ENCODE measurements at places on chromosomes 3 and 15. TPM values are rescaled to one million over a fixed set of nuclear protein-coding genes. Genes with fewer than 3 reads are reported as not detected.
A peak's percentile ranks its signal among the peaks of the same experiment; 100 is the strongest.

GRCh38 chr3:20511863-20512505 is 326.0 kb upstream of the SGO1 start:
- DNase-seq: peak; percentile 39

GRCh38 chr3:34139566-34139965 is 341.1 kb downstream of the PDCD6IP start:
- no peak for DNase-seq

DNA sequence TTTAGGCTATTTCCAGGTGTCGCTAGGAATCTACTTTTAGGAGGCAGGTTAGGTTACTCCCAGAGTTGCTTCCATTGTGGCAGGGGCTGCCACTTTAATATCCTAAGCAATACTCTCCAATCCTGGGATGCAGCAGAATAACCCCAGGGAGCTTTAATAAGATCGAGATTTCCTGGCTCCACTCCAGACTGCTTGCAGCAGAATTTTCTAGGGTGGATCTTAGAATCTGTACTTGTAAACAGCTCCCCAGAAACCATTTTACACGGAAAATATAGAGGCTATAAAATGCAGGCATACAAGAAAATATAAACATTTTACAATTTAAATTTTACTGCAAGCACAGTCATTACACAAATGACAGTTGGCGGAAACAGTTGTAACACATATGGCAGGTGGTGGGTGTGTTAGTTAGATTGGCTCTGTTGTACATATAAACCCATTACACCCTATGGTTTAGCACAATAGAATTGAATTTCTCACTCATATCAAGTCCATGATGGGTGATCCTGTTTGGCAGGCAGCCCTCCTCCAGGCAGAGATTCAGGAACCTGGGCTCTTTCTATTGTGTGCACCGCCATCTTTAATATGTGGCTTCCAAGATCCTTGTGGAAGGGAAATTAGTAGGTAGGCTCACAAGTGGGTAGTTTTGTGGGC is 35.0 kb upstream of the TNFAIP8L3 start:
- DNase-seq: no peak

DNA sequence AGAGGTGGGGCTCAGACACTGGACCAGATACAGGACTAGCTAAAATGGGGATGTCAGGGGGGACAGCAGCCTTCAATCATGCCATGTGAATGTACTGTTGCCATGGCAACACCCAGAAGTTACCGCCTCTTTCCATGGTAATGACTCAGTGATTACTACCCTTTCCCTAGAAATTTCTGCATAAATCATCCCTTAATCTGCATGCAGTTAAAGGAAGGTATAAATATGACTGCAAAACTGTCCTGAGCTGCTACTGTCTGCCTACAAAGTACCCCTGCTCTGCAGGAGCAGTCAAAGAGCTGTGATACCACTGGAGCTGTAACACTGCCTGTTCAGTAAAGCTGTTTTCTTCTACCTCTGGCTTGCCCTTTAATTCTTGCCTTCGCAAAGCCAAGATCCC is 168.2 kb downstream of the PEAK1 start:
- DNase-seq: no peak

GABRB3 gene
- 1.5 TPM for total RNA-seq

SOX14 gene
- not detected for total RNA-seq

RLBP1 gene
- not detected for total RNA-seq
